SK-N-DZ (cell line): ENCODE measurements at places on chromosomes 13 and 19.

DNA sequence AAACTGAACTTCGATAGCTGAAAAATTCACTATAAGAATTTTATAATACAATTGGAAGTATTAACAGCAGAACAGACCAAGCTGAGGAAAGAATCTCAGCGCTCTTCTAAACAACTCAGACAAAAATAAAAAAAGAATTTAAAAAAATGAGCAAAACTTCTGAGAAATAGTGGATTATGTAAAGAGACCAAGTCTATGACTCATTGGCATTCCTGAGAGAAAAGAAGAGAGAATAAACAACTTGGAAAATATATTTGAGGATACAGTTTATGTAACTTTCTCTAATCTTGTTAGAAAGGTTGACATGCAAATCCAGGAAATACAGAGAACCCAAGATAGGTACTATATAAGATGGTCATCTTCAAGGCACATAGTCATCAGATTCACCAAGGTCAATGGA, 25.4 kb downstream of the SLC25A15 start:
- no peak for DNase-seq

DNA sequence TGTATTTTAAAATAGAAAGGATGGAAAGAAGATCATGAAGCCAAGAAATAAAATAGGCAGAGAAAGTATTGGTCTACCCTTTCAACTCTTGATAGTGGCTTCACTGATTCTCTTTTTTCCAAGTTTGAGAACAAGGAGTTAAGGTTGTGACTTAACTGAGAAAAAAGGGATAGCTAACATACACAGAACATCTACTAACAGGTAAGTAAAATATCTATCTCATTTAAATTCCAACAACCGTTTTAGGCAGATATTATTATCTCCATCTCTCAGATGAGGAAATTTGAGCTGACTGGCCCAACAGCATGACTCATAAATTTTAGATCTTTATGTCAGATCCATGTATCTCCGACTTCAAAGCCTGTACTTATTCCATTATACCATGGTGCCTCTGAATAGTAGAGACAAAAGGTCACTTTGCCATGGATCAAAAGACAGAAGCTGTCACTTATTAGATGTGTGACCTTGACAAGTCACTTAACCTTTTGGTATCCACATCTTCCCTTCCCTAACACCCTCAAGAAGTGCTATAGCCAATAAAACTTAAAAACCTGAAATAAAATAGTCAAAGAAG, 152.1 kb downstream of the DACH1 start:
- no peak for DNase-seq

GRCh38 chr19:5075597-5075996, 106.7 kb downstream of the KDM4B start:
- no peak for DNase-seq

DNA sequence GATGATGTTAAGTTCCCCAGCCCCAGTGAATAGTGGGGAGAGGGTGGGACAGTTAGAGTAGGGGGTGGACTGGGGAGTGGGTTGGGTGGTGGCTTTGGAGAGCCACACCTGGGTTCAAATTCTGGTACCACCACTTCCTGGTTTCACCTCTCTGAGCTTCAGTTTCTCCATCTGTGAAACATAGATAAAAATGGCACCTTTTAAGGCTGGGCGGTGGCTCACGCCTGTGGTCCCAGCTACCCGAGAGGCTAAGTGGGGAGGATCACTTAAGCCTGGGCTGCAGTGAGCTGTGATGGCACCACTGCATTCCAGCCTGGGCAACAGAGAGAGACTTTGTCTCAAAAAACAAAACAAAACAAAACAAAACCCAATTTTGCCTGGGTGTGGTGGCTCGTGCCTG, 5.9 kb downstream of the VAV1 start:
- no peak for DNase-seq

DNA sequence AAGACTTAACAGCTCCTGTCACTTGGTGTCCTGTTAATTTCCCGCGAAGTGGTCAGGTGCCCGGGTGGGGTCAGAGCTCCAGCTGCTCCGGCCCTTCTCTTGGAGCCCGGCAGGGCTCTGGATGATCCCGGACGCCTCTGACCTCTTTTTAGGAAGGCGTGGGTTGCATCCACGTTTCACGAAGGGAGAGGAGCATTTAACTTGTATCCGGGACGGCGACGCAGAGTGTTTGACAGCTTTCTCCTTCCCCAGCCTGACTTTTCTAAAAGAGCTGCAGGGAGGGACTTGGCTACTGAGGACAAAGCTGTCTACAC, 656 bp downstream of the ZNF155 start:
- DNase-seq = no peak
